ENCODE measurements at places on chromosomes 6 and 20. TPM values are rescaled to one million over a fixed set of nuclear protein-coding genes. Genes with fewer than 3 reads are reported as not detected.

The EYA2 gene
- 2.7 TPM for polyA plus RNA-seq

The SMPD2 gene
- polyA plus RNA-seq, result 3.9 TPM

The TP53TG5 gene
- polyA plus RNA-seq, result 0.89 TPM

The RRBP1 gene
- 109 TPM for polyA plus RNA-seq

The TBX18 gene
- 21.5 TPM for polyA plus RNA-seq

The ADTRP gene
- polyA plus RNA-seq, result 0.49 TPM

The DEFB132 gene
- polyA plus RNA-seq, result not detected

The GRM1 gene
- 0.10 TPM for polyA plus RNA-seq

The CDC5L gene
- polyA plus RNA-seq, result 24.1 TPM

The SIRPD gene
- polyA plus RNA-seq, result not detected

The GPR6 gene
- polyA plus RNA-seq, result not detected

The GJA10 gene
- polyA plus RNA-seq, result not detected

The SSTR4 gene
- not detected for polyA plus RNA-seq

The LPA gene
- polyA plus RNA-seq, result not detected

The TBPL1 gene
- polyA plus RNA-seq, result 18.5 TPM

The COL12A1 gene
- polyA plus RNA-seq, result 256 TPM

The ECT2L gene
- polyA plus RNA-seq, result 0.17 TPM

The PLA2G7 gene
- 4.7 TPM for polyA plus RNA-seq

The SLC32A1 gene
- not detected for polyA plus RNA-seq

The NECAB3 gene
- polyA plus RNA-seq, result 32.1 TPM

The MCHR2 gene
- not detected for polyA plus RNA-seq

The TMC2 gene
- 0.13 TPM for polyA plus RNA-seq

The SIRPB1 gene
- polyA plus RNA-seq, result 0.71 TPM

The SOX12 gene
- polyA plus RNA-seq, result 29.8 TPM

All from hindlimb muscle (tissue), 1 donor.